NCI-H187 treated with DMSO at 0.1 percent for 48 hours (cell line): ENCODE measurements at places on chromosomes 11 and 22.

DNA sequence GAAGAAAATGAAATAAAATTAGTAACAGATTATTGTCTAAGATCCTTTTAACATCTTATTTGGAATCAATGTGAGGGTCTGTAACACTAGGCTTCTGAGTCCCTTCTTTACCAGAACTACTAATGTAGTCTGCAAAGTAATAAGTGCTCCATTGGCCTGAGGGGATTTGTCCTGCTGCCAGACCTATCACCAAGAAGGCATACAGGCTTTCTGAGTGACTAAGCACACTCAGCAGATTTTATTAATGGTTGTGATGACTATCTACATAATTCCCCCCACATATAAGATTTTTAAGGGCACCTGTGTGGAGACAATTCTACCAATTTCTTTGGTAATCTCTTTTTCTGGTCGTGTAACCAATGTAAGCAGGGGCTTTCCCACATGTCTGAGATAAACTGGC is 365.0 kb upstream of the FAT3 start:
- DNase-seq = no peak

DNA sequence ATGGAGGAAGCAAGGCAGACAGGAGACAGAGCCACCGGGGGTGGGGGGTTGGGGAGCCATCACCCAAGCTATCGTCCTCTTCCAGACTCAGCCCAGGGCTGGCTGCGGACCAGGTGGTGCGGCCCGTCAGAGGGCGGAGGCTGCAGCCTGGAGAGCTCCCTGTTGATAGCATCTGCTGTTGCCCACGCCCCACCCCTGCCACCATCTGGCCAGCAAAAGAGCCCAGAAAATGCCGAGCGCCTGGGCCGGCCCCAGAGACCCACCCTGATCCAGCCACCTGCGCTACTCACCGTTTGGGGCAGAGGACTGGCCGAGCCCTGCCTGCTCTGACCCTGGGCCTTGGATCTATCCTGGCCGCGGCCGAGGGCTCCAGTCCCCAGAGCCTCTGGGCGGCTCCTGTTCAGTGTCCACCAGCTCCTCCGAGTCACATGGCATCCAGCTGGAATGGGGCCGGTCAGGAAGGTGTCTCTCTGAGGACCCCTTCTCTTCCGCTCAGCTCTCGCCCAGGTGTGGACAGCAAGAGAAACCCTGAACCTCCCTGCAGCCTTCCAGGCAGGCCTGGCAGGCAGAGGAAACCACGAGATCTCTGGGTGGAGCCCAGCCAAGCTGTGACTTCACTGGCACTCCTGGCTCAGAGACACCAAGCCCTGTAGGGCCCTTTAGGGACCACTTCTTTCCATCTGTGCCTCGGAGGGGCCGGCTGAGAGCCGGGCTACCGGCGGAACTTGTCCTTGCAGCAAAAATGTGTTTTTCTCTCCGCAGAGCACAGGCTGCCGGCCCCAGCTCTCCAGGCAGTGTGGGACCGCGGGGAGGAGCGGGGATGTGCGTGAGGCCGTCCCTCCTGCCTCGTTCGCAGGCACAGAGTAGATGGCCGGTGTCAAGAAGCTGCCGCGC is at the start of gene MRGPRE:
MRGPRE (minus strand) TSS at position 567 of the 894 bp plus-strand sequence. CDS start 3,618 bp downstream, outside the sequence.
- DNase-seq = peak; percentile 66

DNA sequence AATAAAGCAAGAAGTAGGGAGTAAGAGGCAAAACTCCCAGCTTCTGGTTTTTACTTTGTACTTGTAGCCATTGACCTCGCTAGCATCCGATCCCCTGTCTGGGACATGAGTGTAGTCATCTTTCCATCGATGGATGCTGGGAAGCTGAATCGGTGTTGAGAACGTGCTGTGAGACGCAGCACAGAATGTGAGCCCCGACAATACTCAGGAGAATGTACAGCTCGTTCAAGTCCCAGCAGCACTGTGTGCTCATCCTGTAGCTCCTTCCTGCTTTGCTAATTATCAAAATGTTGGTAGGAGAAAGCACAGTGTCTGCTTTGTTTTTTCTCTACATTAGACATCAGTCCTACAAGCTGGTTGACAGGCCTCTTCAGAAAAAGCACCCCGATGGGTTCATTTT is 56.6 kb downstream of the JAM3 start:
- no peak for DNase-seq

GRCh38 chr11:113162592-113162962 is 151.8 kb upstream of the TTC12 start:
- DNase-seq = no peak

DNA sequence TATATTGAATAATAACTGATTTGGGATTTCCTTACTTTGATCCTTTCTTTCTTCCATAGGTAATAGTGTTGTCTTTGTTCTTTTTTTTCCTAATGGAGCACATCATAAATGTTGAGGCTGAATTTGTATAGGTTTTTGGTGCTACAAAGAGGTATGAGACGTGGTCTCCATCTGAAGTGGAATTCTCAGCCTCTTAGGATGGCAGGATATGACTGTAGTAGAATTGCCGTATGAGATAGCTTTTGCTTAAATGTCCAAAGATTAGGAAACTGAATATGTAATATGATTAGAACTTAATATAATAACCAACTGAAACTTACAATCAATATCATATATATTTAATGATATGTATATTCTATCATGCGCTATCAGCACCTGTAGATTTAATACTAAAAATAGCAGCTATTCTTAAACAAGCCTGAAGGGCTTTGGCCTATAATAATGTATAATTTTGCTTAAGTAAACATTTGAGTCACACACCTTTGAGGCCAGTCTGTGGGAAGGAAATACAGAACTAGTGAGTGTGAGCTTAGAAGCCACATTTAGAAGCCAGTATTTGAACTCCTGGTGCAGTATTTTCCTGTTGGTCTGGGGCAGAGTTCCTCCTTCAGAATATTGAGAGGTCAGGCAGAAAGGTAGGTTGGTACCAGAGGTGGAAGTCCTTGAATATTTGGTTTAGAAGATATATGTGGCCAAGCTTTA is 62.6 kb downstream of the SWAP70 start:
- no peak for DNase-seq

DNA sequence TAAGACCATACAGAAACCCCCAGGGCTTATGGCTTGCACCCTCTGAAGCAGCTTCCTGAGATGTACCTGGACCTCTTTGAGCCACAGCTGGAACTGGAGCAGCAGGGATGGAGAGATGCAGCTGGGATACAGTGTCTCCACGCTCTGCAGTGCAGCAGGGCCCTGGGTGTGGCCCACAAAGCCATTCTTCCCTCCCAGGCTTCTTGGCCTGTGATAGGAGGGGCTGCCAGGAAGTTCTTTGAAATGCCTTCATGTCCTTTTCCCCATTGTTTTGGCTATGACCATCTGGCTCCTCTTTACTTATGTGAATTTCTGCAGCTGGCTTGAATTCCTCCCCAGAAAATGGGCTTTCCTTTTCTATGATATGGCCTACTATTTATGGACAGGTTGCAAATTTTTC is 37.1 kb upstream of the RAB38 start:
- DNase-seq = no peak
